ENCODE measurements at places on chromosomes 2 and 18.
A peak's percentile ranks its signal among the peaks of the same experiment; 100 is the strongest.

DNA sequence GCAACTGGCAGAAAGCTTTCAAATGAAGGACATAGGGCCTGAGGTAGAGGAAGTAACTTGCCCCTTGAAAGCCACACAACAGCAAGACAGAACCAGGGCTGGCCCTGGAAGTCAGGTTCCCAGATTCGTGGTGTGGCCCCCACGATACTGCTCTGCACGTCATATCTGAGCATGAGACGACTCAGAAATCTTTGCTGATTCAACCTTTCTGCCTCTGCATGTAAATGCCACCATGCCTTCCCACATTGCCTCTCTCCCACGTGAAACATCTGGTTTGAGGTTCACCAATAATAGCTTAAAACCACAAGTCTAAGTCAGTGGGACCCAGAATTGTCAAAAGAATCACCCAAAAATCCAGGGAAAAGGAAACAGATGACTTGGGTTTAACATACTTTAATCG lies 214.0 kb upstream of the TRIB2 start:
- DNase-seq = peak; percentile 87

GRCh38 chr2:165056564-165056963 lies 101.2 kb upstream of the SLC38A11 start:
- DNase-seq = no peak

DNA sequence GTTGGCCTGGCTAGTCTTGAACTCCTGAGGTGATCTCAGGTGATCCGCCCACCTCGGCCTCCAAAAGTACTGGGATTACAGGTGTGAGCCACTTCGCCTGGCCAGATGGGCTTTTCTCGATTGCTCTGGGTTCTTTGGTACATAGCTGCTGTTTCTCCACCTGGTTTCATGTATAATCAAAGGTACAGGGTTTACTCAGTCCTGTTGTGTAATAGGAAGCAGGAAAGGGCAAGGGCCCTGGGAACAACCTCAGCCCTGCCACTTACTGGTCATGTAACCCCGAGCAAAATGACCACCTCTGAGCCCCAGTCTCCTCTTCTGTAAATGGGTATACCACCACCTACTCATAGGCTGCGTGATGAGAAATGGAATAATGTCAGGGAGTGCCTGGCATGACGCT lies 34.0 kb downstream of the RMC1 start:
- no peak for DNase-seq

GRCh38 chr18:36352384-36352783 lies 54.9 kb downstream of the FHOD3 start:
- peak; percentile 90 for DNase-seq

DNA sequence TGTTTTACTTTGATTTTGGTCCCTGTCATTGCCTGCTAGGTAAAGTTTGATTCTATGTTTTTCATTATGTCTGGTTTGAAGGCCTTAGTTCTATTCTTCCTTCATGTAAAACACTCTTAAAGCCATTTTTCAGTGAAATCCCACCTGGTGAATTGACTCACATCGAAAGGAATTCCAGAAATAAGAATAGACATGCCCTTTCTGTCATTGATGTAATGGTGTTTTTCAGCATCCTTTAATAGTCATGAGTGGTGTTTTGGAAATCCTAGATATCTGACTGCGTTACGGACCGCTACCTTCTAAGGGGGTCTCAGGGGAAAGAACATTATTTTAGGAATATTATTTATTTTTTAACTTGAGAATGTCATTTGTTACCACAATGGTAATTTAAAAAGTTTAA lies 104.5 kb upstream of the ZEB2 start:
- no peak for DNase-seq

DNA sequence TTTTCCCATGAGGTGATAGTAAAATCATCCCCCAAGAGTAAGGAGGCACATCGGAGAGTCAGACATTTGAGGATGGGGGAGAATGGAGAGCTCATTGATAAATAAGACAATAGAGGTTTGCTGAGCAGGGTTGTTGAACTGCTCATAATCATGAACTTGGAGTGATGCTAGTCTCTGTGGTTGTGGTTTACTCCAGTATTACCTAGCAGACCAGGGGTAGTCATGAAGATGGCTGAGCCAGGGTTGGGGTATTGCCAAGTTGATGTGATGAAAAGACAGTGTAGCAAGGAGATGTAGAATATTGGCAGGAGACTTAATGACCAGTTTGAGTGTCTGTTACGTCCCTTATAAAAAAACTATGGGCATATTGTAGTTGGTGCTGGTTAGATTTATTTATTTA lies 25.4 kb downstream of the CYBRD1 start:
- DNase-seq = no peak

GRCh38 chr2:79622508-79622907 lies 109.7 kb downstream of the CTNNA2 start:
- peak; percentile 6 for DNase-seq

GRCh38 chr2:41934329-41934958 lies 113.4 kb upstream of the PKDCC start:
- peak; percentile 79 for DNase-seq

- DNase-seq = peak; percentile 92
Observed at GRCh38 chr2:70214953-70215549, 24.2 kb upstream of the C2orf42 start.

DNA sequence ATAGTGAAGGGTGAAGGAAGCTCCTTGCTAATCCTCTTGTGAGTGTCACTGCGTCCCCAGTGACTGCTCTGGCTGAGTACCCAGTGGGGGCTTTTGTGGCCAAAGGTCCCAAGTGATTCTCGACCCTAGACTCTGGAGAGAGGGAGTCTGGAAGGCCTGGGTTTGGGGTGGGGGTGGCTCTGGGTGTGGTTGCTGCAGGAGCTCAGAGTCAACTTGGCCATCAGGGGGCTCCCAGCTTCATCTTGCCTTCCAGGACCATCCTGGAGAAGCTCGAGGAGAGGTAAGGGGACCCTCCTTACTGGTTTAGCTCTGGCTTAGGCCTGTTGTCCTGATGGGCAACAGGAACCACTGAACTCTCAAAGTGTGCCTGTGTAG lies 592 bp downstream of the PSD4 start:
- no peak for DNase-seq

DNA sequence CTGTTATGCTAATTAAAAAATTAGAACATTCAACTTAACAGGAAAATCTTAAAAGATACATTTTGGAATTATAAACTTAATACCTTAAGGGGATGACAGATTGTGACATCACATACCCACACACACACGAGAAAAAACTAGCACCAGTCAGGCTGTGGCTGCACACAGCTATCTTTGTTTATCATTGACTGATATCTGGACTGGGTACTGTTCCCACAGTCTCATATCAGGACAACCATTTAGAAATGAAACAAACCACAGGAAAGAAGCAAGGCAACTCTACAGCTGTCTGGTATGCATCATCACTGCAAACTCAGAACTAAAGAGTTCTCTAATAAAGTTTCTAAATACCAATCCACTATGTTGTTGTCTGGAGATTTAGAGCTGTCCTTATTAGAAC lies 210.9 kb upstream of the SMAD7 start:
- DNase-seq = peak; percentile 56

DNA sequence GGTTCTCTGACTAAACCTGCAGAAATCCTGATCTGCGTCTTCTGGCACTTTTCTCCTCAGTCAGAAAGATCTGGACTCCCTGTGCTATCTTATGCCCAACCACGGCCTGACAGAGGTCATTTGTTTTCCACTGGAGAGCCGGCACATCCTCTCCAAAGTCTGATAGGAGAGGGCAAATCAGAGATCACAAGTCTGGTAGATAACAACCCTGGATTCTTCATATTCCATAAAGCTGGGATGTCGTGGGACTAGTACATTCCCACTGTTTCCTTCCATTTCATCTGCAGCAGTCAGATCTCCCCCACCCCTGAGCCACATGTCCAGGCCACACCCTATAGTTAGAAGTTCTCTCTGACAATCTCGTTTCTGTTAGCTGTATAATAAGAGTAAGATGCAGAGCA lies 157.0 kb downstream of the MGAT5 start:
- DNase-seq = peak; percentile 30

- peak; percentile 60 for DNase-seq
Observed at GRCh38 chr2:43106559-43107527, 119.6 kb downstream of the ZFP36L2 start.

DNA sequence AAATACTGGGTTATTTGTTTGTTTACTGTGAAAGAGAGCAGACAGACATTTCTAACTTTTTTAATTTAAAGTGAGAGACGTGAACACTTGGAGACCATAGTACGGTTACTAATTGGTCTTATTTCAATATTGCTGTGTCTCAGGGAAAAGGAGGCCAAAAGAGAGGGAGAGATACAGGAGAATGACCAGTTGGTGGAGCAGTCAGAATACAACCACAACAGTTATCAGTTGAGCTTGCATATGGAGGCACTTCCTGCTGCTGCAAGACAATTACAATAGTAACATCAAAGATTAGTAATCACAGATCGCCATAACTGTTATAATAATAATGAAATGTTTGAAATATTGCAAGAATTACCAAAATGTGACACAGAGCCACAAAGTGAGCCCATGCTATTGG lies 58.2 kb downstream of the TWSG1 start:
- DNase-seq = no peak

- DNase-seq = no peak
Observed at GRCh38 chr2:238243496-238244076, 3.7 kb upstream of the HES6 start.

DNA sequence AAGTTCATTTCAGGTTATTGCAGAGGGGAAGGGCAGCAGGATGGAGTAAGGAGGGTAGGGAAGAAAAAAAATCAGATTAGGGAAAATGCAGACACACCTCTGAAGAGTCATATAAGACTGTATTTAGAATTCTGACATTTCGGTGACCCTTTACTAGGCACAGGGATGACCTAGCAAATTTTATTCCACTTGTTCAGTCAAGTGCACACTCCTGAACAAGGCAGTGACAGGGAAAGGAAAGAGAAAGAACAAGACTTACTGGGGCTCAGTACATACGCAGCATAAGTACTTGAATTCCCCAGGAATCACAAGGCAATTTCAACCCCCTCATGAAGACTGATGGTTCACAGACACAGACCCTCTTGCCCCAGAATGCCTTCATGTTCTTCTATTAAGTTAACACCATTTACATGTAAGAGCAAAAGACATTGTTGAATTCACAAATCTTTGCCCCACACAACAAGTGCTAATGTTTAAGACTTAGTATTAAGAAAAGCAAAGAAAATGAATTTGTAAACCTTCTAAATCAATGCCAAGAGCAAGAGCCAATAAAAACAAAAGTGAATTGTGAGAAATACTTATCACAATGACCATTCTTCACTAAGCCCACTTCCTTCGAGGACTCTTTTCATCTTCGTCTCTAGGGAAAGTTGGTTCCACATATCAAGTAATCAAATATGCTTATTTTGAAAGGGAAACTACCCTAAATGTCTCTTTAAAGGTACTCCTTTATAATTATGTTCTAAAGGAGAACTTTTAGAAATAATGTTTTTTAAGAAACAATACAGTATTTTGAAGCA lies 47.0 kb downstream of the COBLL1 start:
- DNase-seq = no peak

GRCh38 chr2:199910338-199911051 lies 598 bp upstream of the C2orf69 start:
- DNase-seq = no peak

DNA sequence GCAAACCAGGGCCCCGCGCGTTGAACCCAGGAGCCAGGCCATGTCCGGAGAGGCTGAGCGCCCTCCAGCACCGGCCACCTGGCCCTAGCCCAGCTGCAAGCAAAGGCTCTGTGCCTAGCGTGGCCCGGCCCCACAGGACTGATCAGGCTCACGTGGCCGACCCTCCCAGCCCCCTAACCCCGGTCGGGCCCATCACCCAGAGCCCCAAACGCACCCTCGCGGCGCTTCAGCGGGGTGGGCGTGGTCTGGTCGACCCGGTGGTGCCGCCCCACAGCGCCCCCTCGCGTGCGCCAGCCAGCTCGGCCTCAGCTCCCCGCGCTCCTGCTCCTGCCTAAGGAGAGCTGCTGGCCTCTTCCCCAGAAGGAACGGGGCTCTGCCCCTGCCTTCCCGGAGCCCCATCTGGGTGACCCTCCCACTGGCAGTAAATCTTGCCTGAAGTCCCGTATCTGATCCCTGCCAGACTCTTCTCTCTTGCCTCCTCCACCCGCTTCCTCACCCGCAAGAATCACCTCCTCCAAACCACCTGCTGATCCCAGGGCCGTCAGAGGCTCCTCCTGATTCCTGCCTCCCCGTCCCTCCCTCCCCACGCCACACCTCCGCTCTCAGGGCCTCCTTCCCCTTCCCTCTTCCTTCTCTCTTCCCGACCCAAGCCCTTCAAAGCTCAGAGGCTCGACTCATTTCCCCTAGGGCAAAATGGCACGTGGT lies 12.3 kb upstream of the TEX51 start:
- peak; percentile 42 for DNase-seq

GRCh38 chr2:43846140-43846793 lies 7.5 kb downstream of the ABCG8 start:
- no peak for DNase-seq

- DNase-seq = peak; percentile 92
Observed at GRCh38 chr2:234289834-234290590, 206.9 kb downstream of the ARL4C start.

GRCh38 chr2:137838255-137839092 lies 125.8 kb upstream of the HNMT start:
- peak; percentile 53 for DNase-seq

DNA sequence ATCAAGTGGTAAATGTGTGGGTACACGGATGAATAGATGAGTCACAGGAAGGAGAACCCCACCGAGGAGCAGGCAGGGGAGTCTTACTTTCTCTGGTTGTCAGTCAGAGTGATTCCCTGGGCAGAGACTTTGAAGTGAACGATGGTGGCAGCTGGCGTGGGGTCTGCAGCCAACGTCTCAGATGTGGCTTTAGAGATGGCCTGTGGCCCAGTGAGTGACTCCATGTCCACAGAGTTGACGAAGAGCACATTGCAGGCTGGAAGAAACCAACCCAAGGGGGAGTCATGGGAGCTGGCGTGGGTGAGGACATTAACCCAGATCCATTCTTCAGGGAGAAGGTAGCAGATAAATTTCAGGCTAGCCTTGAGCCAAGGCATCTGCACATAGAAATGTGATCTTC lies 193.1 kb downstream of the TNS1 start:
- DNase-seq = no peak

GRCh38 chr2:30645745-30646119 lies 161.5 kb downstream of the CAPN13 start:
- no peak for DNase-seq
